ENCODE measurements at places on chromosomes 13 and 19. TPM values are rescaled to one million over a fixed set of nuclear protein-coding genes. Genes with fewer than 3 reads are reported as not detected.

GRCh38 chr13:114106991-114107685 lies 25.3 kb downstream of the RASA3 start:
- no peaks in the 10 kb centered on the region for H3K27me3 ChIP-seq
- DNase-seq = no peak
- no peak overlapping the region for H3K4me3 ChIP-seq
- no peaks in the 10 kb centered on the region for H3K36me3 ChIP-seq
- H3K4me1 ChIP-seq = no peaks in the 10 kb centered on the region

GRCh38 chr19:5098646-5099045 lies 129.7 kb downstream of the KDM4B start:
- no peaks in the 10 kb centered on the region for H3K27me3 ChIP-seq
- no peak overlapping the region for H3K27ac ChIP-seq
- DNase-seq = no peak

- no peaks in the 10 kb centered on the region for H3K4me1 ChIP-seq
- no peak overlapping the region for H3K27ac ChIP-seq
These were observed 29.4 kb upstream of the PTPRS start for GRCh38 chr19:5369962-5370367.

Gene PRODH2
- total RNA-seq = not detected

DNA sequence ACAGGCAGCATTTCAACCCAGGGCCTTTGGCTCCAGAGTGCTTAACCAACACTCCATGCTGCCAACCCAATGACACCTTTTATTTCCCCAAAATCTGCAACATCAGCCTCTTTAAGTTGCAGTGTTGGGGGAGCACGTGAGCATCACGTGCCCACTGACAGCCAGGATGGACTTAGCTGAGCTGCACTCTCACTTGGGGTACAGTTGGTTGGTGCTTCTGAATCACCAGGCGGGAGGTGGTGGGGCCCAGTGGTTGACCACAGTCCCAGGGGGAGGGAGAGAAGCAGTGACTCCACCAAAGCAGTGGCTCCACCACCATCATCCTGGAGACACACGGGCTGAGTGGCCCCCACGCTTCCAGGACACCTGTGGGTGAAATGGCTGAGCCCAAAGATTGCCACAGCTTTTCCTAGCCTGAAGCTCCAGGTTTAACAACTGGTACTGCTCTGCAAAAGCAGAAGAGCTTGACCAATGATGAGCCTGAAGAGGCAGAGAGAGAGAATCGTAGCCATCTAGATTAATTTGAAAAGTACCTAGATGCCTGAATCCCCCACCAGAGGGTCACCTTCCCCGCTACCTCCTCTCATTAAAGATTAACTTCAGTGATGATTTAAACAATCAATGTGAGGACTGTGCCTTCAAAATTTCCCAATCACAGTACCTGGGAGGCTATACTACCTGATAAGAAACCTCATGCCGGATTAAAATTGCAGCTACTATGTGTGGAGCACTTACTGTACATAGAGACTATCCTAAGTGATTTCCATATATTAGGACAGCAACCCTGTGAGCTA lies 193.8 kb downstream of the FOXO1 start:
- DNase-seq = no peak
- no peak overlapping the region for H3K27ac ChIP-seq
- H3K27me3 ChIP-seq = no peaks in the 10 kb centered on the region
- peaks cover 13% of the 10 kb centered on the region for H3K4me1 ChIP-seq

Gene CACNG6
- not detected for total RNA-seq

DNA sequence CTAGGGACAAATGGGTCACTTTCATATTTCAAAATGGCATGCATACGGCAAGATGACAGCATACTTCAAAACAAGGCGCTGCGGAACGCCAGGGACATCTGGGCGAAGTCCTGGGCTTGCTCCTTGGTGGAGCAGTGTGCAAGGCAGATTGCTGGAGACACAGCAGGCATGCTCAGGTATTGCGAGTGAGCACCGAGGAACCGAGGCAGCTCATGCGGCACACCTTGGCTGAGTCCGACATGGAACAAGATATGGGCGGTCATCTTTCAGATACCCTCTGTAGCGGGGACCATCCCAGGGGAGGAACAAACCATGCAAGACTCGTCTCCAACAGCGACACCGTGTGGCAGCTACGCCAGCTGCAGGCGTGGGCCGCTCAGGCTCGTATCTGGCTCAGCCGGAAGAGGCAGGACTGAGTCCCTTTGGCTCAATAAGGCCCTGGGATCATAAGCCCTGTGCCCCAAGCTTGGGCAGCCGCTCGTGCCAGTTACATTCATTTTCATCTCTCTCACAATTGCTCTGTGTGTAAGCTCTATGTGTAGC lies 112.4 kb downstream of the NUFIP1 start:
- H3K27ac ChIP-seq = no peak overlapping the region
- H3K4me1 ChIP-seq = no peaks in the 10 kb centered on the region
- no peak for DNase-seq
- H3K27me3 ChIP-seq = no peaks in the 10 kb centered on the region
- no peak overlapping the region for H3K4me3 ChIP-seq
- H3K36me3 ChIP-seq = no peaks in the 10 kb centered on the region

GRCh38 chr19:55368106-55368505 lies 2.2 kb downstream of the IL11 start:
- no peak overlapping the region for H3K4me3 ChIP-seq

Gene PLIN4
- 1.4 TPM for total RNA-seq

GRCh38 chr13:50936679-50937078 lies 27.1 kb downstream of the RNASEH2B start:
- no peak overlapping the region for H3K27ac ChIP-seq
- no peak overlapping the region for H3K4me3 ChIP-seq
- peaks cover 25% of the 10 kb centered on the region for H3K36me3 ChIP-seq
- H3K4me1 ChIP-seq = no peaks in the 10 kb centered on the region
- peak; percentile 11 for DNase-seq

DNA sequence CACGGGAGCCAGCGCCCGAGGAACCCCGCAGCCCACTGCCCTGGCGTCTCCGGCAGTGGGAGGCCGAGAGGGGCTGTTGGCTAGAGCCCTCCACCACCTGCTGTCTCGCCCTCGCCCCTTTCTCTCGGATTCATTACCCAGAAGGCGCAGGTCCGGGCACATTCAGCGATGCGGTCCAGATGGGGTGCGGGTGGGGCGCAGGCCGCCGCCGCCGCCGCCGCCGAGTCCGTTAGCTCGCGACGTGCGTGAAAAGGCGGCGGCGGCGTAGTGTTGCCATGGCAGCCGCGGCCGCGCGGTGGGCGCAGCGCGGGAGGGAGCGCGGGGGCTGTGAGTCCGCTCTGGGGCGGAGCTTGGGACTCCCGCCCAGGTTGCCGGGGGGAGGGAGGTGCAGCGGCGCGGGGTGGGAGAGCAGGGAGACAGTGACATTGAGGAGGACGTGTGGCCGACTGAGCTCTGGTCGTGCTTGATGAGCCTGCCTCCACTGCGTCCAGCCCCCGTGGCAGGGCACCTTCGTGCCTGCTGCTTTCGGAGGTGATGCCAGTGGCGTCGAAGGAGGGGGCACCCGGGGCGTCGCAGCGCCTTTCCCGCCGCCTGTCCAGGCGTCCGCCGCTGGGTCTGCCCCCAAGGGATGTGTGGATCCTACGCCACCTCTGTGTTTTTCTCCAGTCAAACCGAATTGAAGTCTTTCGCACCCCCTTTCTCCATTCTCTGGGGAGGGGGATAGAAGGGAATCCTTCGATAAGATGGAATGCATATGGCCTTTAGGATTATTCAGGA lies at the start of gene KATNAL1:
TSS of gene KATNAL1 (minus strand) at position 358 of the 777 bp plus-strand sequence. CDS start 23,774 bp downstream, outside the sequence.
- no peaks in the 10 kb centered on the region for H3K27me3 ChIP-seq
- no peaks in the 10 kb centered on the region for H3K36me3 ChIP-seq
- H3K27ac ChIP-seq = no peak within 1 kb of the TSS
- peaks cover 37% of the 10 kb centered on the region for H3K4me1 ChIP-seq

Gene ONECUT3
- not detected for total RNA-seq

Gene PTGER1
- total RNA-seq = 0.29 TPM

DNA sequence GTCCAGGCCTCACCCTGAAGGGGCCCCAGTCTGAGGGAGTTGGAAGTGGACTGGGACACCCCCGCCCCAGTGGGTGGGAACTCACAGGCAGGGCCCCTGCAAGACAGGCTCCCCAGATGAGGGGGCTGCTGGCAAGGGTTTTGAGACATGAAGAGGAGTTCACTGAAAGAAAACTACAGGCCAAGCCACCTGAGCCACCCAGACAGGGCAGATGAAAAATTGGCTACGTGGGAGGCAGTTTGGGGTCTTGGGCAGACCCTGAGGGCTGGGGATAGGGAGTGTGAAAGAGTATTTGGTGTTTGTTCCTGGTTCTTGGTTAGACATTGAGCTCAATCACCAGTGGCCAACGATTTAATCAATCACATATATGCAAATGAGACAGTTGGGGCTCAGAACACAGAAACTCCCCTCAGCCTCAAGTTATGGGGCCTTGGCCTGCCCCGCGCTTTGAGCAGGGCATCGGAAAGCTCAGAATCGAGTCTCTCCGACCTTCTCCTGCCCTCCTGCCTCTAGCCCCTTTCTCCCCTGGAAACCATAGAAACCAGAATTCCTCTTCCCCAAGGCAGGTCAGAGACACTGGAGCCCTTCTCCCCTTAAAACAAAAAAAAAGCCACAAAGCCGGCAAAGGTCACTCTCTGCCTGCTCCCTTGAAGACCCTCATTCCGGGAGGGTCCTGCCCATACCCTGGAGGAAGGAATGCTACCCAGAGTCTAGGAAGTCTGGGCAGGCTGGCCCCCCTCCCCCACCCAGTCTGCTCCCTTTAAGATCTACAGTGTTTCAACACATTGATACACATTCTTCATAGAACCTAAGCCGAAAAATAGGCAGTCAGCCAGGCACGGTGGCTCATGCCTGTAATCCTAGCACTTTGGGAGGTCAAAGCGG lies 1.3 kb upstream of the ISYNA1 start:
- DNase-seq = peak; percentile 95
- H3K4me3 ChIP-seq = peak overlapping the region; percentile 35
- H3K27me3 ChIP-seq = no peaks in the 10 kb centered on the region
- H3K36me3 ChIP-seq = peaks cover 41% of the 10 kb centered on the region
- H3K4me1 ChIP-seq = peaks cover 33% of the 10 kb centered on the region
- H3K27ac ChIP-seq = peak overlapping the region; percentile 19

Gene NTN5
- total RNA-seq = not detected

- DNase-seq = no peak
- no peaks in the 10 kb centered on the region for H3K4me1 ChIP-seq
- H3K36me3 ChIP-seq = no peaks in the 10 kb centered on the region
- no peak overlapping the region for H3K4me3 ChIP-seq
- no peak overlapping the region for H3K27ac ChIP-seq
- peaks cover 84% of the 10 kb centered on the region for H3K27me3 ChIP-seq
These were observed 417.1 kb downstream of the ITGBL1 start for GRCh38 chr13:101869553-101869952.

GRCh38 chr13:50358231-50359040 lies 343.2 kb downstream of the KCNRG start:
- H3K27ac ChIP-seq = peak overlapping the region; percentile 50
- DNase-seq = no peak

DNA sequence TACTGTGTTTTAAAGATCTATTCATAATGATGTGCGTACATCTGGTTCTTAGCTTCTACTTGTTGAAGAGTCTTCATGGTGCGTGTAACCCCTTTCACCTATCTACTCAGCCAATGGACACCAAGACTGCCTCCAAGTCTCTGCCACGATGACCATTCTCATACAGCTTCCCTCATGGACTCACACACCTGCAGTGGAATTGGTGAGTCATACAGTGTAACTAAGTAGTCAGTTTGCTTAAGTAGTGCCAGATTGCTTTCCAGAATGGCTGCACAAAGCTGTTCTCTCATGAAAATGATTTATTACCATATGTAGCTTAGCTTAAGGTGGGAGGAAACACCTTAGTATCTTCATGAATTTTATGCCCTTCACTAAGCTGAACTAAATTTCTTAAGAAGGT lies 112.3 kb downstream of the AKAP11 start:
- H3K4me3 ChIP-seq = no peak overlapping the region
- peaks cover 6% of the 10 kb centered on the region for H3K36me3 ChIP-seq
- no peak overlapping the region for H3K27ac ChIP-seq
- H3K27me3 ChIP-seq = no peaks in the 10 kb centered on the region

- H3K4me1 ChIP-seq = peaks cover 8% of the 10 kb centered on the region
- H3K36me3 ChIP-seq = peaks cover 28% of the 10 kb centered on the region
- H3K4me3 ChIP-seq = no peak overlapping the region
- H3K27me3 ChIP-seq = no peaks in the 10 kb centered on the region
These were observed 46.5 kb upstream of the RAP2A start for GRCh38 chr13:97387485-97387839.

Gene ZNF490
- 6.9 TPM for total RNA-seq

Gene CCDC97
- total RNA-seq = 28.5 TPM
